ENCODE measurements at places on chromosomes 7 and 10.
A peak's percentile ranks its signal among the peaks of the same experiment; 100 is the strongest.

GRCh38 chr10:86337121-86337601 lies 29.4 kb downstream of the GRID1 start:
- DNase-seq = peak; percentile 41
- no peak overlapping the region for H3K27ac ChIP-seq
- no peaks in the 10 kb centered on the region for H3K4me1 ChIP-seq
- no peaks in the 10 kb centered on the region for H3K27me3 ChIP-seq
- H3K36me3 ChIP-seq = no peaks in the 10 kb centered on the region

DNA sequence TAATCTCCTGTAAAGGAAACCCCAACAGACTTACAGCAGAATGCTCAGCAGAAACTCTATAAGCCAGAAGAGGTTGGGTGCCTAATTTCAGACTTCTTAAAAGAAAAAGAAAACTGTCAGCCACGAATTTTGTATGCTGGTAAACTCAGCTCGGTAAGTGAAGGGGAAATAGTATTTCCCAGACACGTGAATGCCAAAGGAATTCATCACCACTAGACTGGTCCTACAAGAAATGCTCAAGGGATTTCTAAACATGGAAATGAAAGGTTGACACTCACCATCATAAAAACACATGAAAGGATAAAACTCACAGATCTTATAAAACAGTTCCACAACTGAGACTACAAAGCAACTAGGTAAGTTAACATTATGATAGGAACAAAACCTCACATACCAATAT lies 68.6 kb downstream of the GLCCI1 start:
- no peak overlapping the region for H3K4me3 ChIP-seq
- H3K27me3 ChIP-seq = no peaks in the 10 kb centered on the region
- no peak overlapping the region for H3K27ac ChIP-seq
- DNase-seq = no peak
- H3K36me3 ChIP-seq = no peaks in the 10 kb centered on the region
- H3K4me1 ChIP-seq = no peaks in the 10 kb centered on the region

- H3K27me3 ChIP-seq = no peaks in the 10 kb centered on the region
- no peak overlapping the region for H3K4me3 ChIP-seq
- no peak for DNase-seq
- H3K27ac ChIP-seq = no peak overlapping the region
Measured at GRCh38 chr10:95579835-95580535, 18.8 kb upstream of the SORBS1 start.

GRCh38 chr7:22672846-22673680 lies 53.9 kb upstream of the IL6 start:
- H3K27me3 ChIP-seq = no peaks in the 10 kb centered on the region
- no peaks in the 10 kb centered on the region for H3K36me3 ChIP-seq
- H3K27ac ChIP-seq = peak overlapping the region; percentile 53
- peaks cover 34% of the 10 kb centered on the region for H3K4me1 ChIP-seq

DNA sequence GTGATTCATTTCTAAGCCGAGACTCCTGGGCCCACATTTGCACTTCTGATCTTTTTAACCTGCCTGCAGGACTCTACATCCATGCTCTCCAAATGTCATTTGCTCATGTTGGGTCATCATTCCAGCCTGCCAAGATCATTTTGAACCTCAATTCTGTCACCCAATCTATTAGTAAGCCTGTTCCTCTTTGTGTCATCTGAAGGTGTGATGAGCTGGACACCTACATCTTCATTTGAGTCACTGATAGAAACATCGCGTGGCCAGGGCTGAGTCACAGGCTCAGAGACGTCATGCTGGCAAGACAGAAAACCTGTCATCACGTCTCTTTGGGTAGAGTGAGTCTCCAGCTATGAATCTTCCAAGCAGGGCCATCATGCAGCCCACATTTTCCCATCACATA lies 65.3 kb upstream of the SLF2 start:
- no peak for DNase-seq
- no peaks in the 10 kb centered on the region for H3K4me1 ChIP-seq
- H3K4me3 ChIP-seq = no peak overlapping the region
- H3K27me3 ChIP-seq = peaks cover 31% of the 10 kb centered on the region

DNA sequence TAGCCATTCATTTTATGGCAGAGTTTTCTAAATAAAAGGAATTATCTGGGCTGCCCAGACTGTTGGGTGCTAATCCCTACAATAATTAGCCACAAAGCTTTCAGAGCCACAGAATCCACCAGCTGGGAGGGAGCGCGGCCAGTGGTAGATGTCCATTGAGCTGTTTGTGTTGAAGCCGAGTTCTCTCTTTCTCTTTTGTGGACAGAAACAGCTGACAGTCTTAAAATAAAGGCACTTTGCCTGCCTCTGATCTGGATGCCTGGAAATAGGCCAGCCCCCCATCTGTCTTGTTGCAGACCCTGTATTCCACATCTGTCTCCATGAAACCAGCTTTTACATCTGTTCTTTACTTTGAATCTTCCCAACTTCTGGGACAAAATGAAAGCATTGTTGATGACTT lies 66.1 kb downstream of the MTPN start:
- no peak for DNase-seq
- no peaks in the 10 kb centered on the region for H3K36me3 ChIP-seq
- H3K27me3 ChIP-seq = no peaks in the 10 kb centered on the region
- H3K4me3 ChIP-seq = no peak overlapping the region
- H3K27ac ChIP-seq = no peak overlapping the region
- H3K4me1 ChIP-seq = no peaks in the 10 kb centered on the region

GRCh38 chr10:88019753-88020152 lies 156.3 kb downstream of the PTEN start:
- H3K4me3 ChIP-seq = no peak overlapping the region
- no peaks in the 10 kb centered on the region for H3K36me3 ChIP-seq
- no peak for DNase-seq
- H3K27me3 ChIP-seq = no peaks in the 10 kb centered on the region
- no peak overlapping the region for H3K27ac ChIP-seq
- no peaks in the 10 kb centered on the region for H3K4me1 ChIP-seq

DNA sequence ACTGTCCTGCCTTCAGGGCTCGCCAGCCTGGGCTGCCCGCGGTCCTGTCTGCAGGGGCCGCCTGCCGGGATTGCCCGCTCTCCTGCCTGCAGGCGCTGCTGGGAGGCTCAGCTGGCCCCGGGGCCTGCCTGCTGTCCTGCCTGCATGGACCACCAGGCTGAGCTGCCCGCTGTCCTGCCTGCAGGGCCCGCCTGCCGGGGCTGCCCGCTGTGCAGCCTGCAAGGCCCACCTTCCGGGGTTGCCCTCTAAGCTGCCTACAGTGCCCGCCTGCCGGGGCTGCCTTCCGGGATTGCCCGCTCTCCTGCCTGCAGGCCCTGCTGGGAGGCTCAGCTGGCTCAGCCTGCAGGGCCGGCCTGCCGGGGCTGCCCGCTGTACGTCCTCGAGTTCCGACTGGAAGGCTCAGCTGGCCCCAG lies 164.4 kb downstream of the GLRX3 start:
- no peaks in the 10 kb centered on the region for H3K36me3 ChIP-seq
- peak overlapping the region; percentile 37 for H3K4me3 ChIP-seq
- H3K27me3 ChIP-seq = no peaks in the 10 kb centered on the region
- no peak for DNase-seq
- H3K4me1 ChIP-seq = no peaks in the 10 kb centered on the region

DNA sequence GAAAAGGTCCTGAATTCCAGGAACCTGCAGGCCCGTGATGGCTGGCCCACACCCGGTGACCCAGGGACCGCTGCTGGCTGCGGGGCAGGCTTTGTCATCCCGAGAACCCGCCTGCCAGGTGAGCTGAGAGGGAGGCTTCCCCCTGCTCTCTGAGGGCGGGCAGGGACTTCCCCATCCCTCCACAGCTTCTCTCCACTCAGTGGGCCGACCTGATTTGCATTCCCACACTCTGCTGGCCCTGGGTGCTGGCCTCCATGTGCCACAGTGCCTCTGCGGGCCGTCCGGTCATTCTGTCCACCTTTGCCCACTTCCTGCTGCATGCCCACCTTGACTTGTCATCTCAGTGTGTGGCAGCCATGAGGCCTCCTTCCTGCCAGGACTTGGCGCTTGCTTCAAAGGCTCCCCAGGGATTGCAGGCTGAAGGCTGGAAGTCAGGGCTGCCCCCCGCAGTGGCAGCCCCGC lies 35.3 kb downstream of the PALD1 start:
- no peaks in the 10 kb centered on the region for H3K27me3 ChIP-seq
- H3K4me1 ChIP-seq = no peaks in the 10 kb centered on the region
- no peak overlapping the region for H3K4me3 ChIP-seq
- no peak for DNase-seq

DNA sequence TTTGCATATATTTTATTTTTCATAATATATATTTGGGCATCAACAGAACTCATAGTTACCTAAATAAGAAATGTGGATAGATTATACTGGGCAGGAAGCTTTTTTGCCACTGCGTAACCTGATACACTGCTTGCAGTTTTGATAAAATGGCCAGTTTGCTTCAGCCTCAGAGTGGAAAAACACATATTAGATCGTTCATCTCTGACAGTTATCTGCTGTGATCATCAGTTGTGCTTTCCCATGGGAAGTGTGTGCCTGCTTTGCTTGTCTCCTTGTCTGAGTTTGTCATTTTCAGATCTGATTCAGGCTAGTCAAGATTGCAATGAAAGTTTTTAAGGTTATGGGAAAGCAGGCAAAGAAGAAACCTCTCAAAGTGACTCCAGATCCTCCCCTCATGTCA lies 54.0 kb downstream of the ADAM12 start:
- no peak overlapping the region for H3K4me3 ChIP-seq
- H3K36me3 ChIP-seq = no peaks in the 10 kb centered on the region
- no peak overlapping the region for H3K27ac ChIP-seq
- no peak for DNase-seq
- H3K27me3 ChIP-seq = no peaks in the 10 kb centered on the region

DNA sequence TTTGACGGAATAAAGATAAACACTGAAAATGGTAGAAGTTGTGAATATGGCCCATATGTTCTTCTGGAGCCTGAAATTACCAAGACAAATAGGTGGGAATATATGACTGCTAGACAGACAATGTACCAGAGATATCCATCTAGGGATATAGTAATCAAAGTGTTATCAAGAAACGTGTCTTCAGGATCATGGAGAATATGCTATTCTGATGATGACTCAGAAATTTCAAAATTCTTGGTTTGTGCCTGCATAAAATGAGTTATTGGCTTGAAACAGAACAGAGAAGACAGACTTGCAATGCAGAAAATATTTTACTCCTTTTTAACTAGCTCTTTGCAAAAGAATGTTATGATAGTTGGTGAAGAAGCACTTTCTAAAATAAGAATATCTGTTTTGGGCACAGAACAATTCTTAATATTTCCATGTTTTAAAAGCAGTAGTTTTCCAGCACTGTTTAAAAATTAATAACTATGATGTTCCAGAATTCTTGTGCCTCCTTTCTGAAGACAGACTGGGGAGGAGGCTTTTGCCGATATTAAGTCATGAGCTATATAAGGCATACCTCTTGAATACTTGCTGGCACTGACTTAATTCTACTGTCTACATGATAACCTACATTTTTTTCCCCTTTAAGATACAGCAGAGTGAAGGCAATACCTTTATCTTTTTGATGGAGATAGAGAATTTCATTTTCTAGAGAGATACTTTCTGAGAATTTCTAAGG lies 34.4 kb upstream of the CABCOCO1 start:
- peaks cover 29% of the 10 kb centered on the region for H3K4me1 ChIP-seq
- peak overlapping the region; percentile 96 for H3K27ac ChIP-seq
- H3K36me3 ChIP-seq = no peaks in the 10 kb centered on the region
- no peaks in the 10 kb centered on the region for H3K27me3 ChIP-seq
- DNase-seq = no peak

GRCh38 chr7:75925717-75926435 lies 10.9 kb downstream of the POR start:
- H3K4me1 ChIP-seq = no peaks in the 10 kb centered on the region
- no peaks in the 10 kb centered on the region for H3K27me3 ChIP-seq
- H3K4me3 ChIP-seq = no peak overlapping the region
- DNase-seq = no peak
- no peaks in the 10 kb centered on the region for H3K36me3 ChIP-seq

GRCh38 chr7:26964156-26964808 lies 99.9 kb upstream of the SKAP2 start:
- no peak for DNase-seq
- peaks cover 3% of the 10 kb centered on the region for H3K4me1 ChIP-seq
- no peaks in the 10 kb centered on the region for H3K36me3 ChIP-seq
- no peak overlapping the region for H3K4me3 ChIP-seq

- peaks cover 22% of the 10 kb centered on the region for H3K4me1 ChIP-seq
- no peak overlapping the region for H3K4me3 ChIP-seq
- no peak for DNase-seq
Measured at GRCh38 chr10:52322936-52323335, 8.9 kb downstream of the DKK1 start.

DNA sequence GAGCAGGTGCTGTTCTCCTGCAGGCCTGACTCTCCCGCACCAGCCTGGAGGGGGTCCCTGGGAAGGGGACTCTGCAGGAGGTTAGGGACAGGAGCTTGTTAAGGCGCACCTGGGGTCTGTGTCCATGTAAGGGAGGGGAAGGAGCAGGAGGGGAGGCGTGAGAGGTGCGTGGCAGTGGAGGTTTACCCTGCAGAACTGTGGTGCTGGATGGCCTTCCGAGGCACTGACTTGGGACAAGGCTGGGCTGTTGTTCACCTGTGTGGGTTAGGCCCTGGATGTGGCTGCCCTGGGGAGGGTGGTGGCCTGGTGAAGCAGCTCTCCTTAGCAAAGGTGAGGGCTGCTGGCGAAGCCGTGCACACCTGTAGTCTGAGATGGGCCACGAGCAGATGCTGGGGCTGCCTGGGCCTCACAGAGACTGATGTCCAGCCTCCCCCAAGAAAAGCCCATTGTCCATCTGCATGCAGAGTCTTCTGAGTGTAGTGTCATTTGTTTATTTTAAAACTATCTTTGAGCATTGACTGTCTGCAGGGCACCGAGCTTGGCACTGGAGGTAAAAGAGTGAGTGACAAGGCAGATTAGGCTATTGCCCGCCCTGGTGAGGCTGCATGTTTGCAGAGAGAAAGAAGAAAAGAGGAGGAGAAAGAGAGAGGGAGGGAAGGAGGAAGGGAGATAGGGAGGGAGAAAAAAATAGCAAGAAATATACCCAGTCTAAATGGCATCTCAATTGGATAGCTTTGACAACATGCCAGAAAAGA lies 225.3 kb downstream of the GLRX3 start:
- DNase-seq = no peak
- no peaks in the 10 kb centered on the region for H3K36me3 ChIP-seq
- no peak overlapping the region for H3K27ac ChIP-seq
- H3K27me3 ChIP-seq = no peaks in the 10 kb centered on the region
- no peaks in the 10 kb centered on the region for H3K4me1 ChIP-seq
- H3K4me3 ChIP-seq = no peak overlapping the region

DNA sequence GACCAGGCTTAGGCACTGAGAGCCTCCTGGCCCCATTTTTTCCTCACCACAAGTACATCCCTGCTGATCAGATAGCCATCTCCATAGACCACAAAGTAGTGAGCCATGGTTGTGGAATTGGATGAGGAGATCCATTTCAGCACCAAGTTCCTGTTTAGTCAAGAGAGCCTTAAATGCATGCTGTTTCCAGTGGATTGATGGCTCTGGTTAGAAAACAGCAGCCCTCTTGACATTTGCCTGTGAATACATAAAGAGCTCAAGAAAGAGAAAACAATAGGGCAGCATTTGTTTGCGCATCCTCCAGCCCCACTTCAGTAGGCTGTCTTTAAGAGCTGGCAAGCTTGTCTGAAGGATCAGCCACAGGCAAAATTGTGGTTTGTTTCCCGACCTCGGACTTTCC lies 251.2 kb downstream of the POU6F2 start:
- H3K4me1 ChIP-seq = no peaks in the 10 kb centered on the region
- no peak overlapping the region for H3K4me3 ChIP-seq
- no peaks in the 10 kb centered on the region for H3K36me3 ChIP-seq
- no peak for DNase-seq

GRCh38 chr10:80136134-80136571 lies 3.6 kb downstream of the PLAC9 start:
- peaks cover 8% of the 10 kb centered on the region for H3K27me3 ChIP-seq
- no peak for DNase-seq
- H3K36me3 ChIP-seq = no peaks in the 10 kb centered on the region
- no peak overlapping the region for H3K4me3 ChIP-seq

GRCh38 chr10:97080051-97080776 lies 105.5 kb downstream of the SLIT1 start:
- H3K27ac ChIP-seq = no peak overlapping the region
- no peaks in the 10 kb centered on the region for H3K4me1 ChIP-seq
- H3K4me3 ChIP-seq = no peak overlapping the region
- no peaks in the 10 kb centered on the region for H3K36me3 ChIP-seq
